NCI-H2081 (cell line): ENCODE measurements at places on chromosomes 1 and 21.
A peak's percentile ranks its signal among the peaks of the same experiment; 100 is the strongest.

DNA sequence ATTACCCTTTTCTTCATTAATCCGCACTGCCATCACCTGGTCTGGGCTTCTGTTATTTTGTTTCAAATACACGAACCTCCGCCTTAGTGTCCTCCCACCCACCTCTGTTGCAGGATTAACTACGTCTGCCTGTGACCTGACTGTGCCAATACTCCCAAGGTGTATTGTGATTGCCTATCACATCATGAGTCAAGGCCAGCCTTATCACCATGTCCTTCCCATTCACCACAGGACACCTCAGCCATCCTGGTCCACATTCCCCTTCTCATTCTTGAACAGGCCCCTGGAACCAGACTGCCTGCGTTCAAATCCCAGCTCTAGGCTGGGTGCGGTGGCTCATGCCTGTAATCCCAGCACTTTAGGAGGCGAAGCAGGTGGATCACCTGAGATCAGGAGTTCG is 14.4 kb downstream of the F11R start:
- DNase-seq, result no peak

GRCh38 chr1:151147132-151147503 is 687 bp upstream of the SEMA6C start:
- DNase-seq, result no peak

- DNase-seq, result no peak
These were observed 11.3 kb downstream of the HIVEP3 start for GRCh38 chr1:41907446-41907845.

DNA sequence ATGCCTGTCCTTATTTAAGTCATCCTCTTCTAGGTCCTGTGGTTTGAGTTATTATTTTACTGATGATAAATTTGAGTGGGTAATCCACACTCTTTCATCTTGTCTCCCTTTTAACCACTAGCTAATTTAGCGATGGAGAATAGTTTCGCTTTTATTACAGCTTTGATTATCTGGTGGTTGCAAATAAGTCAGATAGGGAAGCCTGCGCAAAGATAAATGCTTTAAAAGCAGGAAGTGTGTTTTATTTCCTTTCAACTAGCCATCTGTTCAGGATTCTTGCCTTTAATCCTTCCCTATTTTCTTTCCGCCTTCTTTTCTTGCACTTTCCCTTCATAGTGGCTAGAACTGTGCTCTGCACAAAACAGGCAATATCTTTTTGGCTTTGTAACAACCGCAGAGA is 129.0 kb downstream of the TGFB2 start:
- no peak for DNase-seq

- DNase-seq, result no peak
These were observed 36.2 kb upstream of the ACTRT2 start for GRCh38 chr1:2985067-2985561.

DNA sequence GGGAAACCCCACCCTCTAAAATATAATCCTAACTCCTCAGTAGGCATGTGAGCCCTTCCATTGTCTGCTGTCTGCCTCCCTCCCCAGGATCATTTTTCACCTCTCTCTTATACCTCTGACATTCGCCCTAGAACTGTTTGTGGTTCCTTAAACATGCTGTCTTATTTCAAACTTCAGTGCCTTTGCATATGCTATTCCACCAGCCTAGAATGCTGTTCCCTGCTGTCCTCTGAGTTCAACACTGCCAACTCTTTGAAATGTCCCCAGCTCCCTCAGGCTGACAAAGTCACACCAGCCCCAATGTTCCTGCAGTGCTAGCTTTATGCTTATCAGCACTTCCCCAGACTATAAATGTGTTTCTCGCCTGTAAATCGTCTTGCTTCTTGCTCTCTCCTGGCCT is 119.5 kb downstream of the HIVEP3 start:
- DNase-seq, result no peak

GRCh38 chr1:234980291-234980644 is 148.4 kb downstream of the TOMM20 start:
- DNase-seq, result no peak

DNA sequence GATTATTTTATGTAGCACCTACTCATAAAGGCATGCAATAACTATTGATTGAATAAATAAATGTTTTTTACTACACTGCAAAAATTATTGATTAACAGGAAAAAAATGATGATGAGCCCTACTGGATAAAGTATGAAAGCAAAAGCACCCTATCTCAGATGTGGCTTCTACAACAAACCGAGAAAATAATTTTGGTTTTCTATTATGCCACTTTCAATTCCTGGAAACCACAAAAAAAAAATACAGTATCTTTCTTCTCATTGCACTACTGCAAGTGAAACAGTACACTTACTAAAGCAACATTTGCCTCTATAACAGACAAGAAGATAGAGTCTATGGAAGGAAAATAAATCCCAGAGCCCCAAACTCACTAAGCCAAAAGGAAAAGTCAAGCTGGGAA is 1882.4 kb downstream of the NCAM2 start:
- DNase-seq, result no peak

- DNase-seq, result peak; percentile 84
These were observed 464 bp downstream of the ACBD6 start for GRCh38 chr1:180501865-180502360.
